ENCODE measurements at places on chromosomes 12 and 14.

- DNase-seq: no peak
These were observed 58.1 kb upstream of the DIO2 start for GRCh38 chr14:80269353-80269925.

GRCh38 chr12:89621521-89621920 lies 87.1 kb downstream of the ATP2B1 start:
- no peak for DNase-seq

DNA sequence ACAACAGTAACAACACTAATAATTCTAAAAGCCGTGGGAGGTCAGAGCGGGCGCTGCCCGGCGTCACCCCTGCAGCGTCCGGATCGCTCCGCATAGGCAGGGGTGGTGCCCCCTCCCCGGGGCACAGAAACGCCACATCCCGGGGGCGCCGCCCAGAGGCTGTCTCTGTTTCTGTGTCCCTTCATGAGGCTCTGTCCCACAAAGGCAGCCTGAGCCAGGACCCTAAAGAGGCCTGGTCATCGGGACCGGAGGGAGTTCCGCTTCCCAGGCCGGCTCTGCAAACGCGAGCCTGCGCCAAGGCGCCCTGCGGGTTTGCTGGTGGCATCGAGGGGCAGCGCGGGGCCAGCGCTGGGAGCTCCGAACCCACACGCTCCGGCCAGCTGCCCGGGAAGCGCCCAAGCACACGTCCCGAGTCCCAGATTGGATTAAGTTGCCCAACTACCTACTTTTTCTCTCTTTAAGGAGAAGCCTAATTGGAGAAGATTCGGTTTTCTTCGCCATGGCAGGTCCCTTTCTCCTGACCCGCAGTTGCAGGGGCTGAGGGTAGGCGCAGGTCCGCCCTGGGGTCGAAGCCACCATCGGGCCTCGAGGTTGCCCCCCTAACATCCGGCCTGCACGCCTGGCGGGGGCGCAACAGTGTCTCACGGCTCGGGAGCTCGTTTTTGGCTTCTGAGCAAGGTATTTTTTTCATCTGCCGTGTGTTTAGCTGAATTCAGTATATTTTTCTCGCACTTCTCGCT lies 421.7 kb downstream of the VRK1 start:
- no peak for DNase-seq

DNA sequence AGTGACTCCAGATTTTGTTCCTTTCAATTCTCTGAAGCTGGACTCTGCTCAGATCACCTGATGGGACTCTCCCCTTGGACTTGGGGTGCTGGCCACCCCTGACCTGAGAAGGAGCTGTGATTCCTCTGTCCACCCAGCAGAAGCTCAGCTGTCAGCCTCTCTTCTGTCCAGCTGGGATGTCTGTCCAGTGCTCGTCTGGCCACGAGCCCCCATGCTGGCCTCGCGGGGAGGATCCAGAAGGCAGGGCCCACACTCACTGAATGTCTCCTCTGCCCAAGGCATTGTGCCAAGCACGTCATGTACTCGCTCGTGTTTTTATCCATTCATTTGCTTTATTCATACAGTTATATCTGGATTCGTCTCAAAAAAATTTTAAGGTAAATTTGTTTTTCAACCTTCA lies 14.2 kb upstream of the SLC24A4 start:
- DNase-seq: no peak

- no peak for DNase-seq
These were observed 219.9 kb downstream of the PPM1H start for GRCh38 chr12:62714774-62715721.

- DNase-seq: no peak
These were observed 2.3 kb downstream of the ETV6 start for GRCh38 chr12:11651785-11652184.

- no peak for DNase-seq
These were observed 277.9 kb downstream of the ITPR2 start for GRCh38 chr12:26555139-26555538.

- DNase-seq: no peak
These were observed 1.7 kb downstream of the SMOC1 start for GRCh38 chr14:69880893-69881292.

DNA sequence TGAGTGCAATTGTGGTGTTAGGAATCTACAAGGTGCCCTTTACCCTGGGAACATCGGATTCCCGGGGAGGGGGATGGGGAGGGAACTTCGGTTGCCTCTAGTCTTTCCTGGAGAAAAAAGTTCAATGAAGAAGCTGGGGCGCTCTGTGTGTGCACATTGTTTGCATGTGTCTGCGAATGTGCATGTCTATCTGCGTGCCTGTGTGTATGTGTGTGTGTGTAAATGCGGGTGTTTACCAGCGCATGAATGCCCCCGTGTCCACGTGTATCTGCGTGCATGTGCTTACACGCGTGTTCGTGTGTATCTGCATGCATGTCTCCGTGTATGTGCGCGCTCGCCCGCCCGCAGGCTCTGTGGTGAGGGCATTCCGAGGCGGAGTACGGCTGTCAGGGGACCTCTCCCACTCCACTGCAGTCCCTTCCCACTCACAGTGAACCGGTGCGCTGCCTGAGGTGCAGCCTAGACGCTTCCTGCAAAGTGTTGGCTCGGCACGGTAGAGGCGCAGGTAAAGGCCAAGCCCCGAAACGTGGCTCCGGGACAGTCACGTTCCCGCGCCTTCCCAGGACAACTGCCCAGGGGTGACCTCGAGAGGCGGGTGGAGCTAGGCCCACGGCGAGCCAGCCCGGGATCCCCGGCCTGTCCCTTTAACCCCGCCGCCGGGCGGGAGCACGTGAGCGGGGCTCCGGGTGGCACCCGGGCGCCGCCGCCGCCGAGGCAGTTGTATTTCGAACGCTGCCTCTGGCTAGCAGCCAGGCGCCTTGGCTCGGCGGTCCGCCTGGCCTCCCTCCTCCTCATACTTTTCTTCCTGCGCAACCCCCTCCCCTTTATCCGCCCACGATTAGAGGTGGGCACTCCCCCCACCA lies 539 bp upstream of the HMGA2 start:
- no peak for DNase-seq

GRCh38 chr12:93180566-93180965 lies 197.2 kb upstream of the NUDT4 start:
- DNase-seq: no peak
